ENCODE measurements at places on chromosomes 5 and 9. TPM values are rescaled to one million over a fixed set of nuclear protein-coding genes. Genes with fewer than 3 reads are reported as not detected.

The ISL1 gene
- not detected for polyA plus RNA-seq

GRCh38 chr9:17656889-17657288, 78.0 kb downstream of the SH3GL2 start:
- no peak for DNase-seq
- no peaks in the 10 kb centered on the region for H3K27me3 ChIP-seq
- no peak overlapping the region for H3K4me3 ChIP-seq
- H3K27ac ChIP-seq: no peak overlapping the region
- H3K36me3 ChIP-seq: no peaks in the 10 kb centered on the region

- H3K4me1 ChIP-seq: no peaks in the 10 kb centered on the region
- H3K27me3 ChIP-seq: no peaks in the 10 kb centered on the region
- DNase-seq: no peak
- no peaks in the 10 kb centered on the region for H3K36me3 ChIP-seq
These were observed 480.9 kb upstream of the PAPPA start for GRCh38 chr9:115672477-115673316.

DNA sequence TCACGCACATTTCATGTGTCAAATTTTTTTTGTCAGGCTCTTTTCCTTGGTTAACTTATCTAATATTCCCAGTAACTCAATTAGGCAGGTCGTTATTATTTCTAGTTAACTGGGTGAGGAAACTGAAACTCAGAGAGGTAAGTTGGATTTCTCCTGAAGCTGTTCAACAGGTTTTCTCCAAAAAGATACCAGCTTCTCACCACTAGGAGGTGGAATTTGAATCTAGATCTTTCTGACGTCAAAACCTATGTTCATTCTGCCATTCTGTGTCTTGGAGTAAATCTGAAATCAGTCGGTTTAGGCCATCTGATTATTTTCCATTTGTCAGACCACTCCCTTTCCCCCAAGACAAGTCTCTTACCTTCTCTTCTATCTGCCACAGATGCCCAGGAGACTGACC, 572.9 kb downstream of the ACTL7B start:
- H3K27ac ChIP-seq: no peak overlapping the region
- peaks cover 20% of the 10 kb centered on the region for H3K27me3 ChIP-seq
- no peaks in the 10 kb centered on the region for H3K36me3 ChIP-seq
- no peaks in the 10 kb centered on the region for H3K4me1 ChIP-seq
- no peak for DNase-seq

DNA sequence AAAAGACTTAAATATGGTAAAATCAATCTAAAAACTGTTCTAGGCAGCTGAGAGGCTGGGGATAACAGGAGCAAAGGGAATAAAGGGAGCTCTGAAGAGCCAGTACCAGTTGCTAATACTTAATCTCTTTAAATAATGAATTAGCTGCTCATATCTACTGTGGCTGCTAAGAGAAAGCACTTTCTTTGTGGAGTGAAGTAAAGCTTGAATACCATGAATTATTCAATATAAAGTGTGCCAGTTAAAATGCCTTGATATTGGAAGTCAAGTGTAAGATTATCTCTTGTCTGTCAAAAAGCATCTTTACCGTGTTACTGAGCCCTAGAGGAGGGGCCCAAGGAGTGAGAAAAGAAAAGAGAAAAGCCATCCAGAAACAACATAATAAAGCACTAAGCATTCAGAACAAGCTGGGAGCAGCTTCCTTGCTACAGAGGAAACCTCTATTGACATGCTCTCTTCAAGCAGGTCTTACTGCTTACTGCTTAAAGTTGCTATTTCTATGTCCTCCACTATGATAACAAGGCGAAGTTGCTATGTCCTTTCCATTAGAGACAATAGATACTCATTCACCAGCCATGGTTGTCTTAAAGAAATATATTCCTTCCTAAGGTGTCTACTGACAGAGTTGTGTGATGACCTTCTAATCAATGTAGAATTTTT, 297.4 kb downstream of the CETN3 start:
- no peak overlapping the region for H3K27ac ChIP-seq
- no peaks in the 10 kb centered on the region for H3K36me3 ChIP-seq
- H3K4me3 ChIP-seq: no peak overlapping the region

GRCh38 chr9:36007316-36007708, 29.4 kb upstream of the RECK start:
- peak; percentile 29 for DNase-seq
- peaks cover 24% of the 10 kb centered on the region for H3K4me1 ChIP-seq
- no peak overlapping the region for H3K4me3 ChIP-seq
- no peak overlapping the region for H3K27ac ChIP-seq
